SW 1271 (cell line): ENCODE measurements at places on chromosomes 4 and X.

DNA sequence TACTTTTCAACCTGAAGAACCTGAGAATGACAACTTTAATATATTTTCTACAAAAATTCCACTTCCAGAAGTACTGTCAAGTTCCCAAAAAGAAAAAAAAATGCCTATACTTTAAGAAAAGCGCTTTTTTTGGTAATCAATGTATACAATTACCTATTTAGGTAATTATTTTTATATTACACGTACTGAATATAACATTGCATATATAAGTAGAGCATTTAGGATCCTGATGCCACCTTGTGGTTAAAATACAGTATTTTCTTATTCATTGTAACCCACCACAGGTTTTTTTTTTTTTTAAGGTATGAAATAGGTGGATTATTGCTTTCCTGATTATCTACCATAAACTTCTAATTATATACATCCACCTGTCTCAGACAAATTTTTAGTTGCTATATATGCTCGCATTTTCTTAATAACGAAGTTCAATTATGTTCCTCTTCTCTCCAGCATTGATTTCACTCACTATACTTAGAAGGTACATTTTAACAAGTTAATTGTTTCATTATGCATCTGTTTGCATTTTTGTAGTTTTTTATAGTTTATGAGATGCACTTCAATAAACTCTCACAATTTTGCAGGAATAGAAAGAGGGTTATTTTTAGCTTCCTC lies 5.2 kb downstream of the MAP9 start:
- DNase-seq, result no peak

DNA sequence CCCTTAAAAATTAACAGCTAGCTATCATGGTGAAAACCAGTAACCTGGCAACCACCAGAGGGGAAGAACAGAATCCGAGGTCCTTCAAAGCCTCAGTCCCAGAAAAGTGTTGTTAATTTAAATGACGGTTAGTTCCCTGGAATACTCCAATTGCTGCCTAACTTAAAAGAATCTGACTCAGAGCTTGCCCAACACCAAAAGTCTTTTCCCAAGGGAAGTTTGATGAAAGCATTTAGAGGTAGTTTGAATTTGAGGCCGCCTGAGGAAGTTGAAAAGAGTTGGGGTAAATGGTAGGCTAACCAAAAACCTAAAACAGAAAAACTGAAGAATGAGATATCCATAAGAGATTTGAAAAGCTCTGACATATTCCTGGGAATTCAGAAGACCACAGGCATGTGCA lies 46.6 kb downstream of the IL13RA2 start:
- no peak for DNase-seq

DNA sequence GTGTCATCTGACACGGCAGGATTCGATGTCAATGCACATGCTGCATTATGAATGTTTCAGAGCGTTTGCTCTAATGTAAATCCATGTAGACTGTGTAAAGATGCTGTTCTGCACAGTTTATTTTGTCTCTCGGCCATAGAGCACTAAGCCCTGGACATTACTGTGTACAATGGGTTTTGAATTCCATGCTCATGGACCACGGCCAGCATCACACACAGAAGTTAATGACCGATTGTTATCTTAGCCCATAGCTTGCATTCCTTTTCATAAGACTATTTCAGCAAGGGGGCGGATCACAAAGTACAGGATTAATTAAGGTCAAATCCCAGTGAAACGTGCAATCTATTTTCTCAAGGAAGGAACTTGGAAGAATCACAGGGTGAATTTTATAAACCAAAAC lies 286.1 kb upstream of the TENM3 start:
- DNase-seq, result no peak

DNA sequence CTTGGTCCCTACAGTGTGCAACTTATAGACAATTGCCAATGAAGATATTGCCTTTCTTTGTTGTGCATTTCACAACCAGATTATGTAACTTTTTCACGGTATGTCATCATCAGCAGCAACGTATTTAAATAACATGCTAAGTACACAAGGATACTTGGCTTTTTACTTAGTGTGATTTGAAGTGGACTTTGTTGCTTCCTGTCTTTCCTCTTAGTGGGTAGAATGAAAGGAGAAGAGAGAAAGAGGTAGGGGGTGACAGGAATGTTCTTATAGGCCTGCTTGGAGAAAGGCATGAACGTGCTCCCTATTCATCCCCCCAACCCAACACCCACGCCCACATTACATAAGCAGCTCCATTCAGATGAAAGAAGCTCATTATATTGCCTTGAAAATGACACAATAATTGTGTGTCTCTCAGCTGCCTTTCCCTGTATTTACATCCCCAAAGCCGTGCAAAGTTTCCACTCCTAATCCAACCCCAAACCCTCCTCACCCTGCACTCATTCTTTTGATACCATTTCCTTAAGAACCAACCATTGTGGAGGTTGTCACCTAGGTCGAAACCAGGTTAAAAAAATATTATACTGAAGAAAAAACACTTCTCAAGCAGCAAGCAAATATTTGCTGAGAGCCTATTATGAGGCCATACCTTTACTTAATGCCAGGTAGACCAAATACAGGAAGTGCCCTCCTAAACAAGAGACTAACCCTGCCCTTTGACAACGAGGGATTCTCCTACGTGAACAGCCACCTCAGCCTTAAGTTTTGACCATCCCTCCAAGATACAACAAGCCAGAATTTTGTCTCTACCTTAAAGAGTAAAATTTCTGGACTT lies 25.2 kb upstream of the GK start:
- no peak for DNase-seq

GRCh38 chr4:48299560-48299959 lies 29.9 kb upstream of the TEC start:
- no peak for DNase-seq

DNA sequence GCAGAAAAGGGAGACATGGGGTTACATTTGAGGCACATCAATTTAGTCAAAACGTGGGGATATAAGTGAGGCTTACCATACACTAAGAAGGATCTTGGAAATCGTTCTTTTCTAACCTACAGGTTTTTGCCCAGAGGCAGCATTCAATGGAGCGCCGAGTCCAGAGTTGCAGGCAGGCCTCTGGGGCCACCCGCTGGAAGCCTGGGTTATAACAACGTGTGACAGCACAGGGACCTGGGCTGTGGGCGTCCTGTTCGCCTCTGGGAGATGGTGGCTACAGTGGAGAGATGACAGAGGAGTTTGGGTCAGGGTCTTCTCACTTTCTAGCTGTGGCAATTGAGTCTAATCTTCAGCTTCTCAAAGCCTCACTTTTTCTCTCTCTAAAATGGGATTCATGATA lies 53.9 kb downstream of the ENPP6 start:
- peak; percentile 7 for DNase-seq

DNA sequence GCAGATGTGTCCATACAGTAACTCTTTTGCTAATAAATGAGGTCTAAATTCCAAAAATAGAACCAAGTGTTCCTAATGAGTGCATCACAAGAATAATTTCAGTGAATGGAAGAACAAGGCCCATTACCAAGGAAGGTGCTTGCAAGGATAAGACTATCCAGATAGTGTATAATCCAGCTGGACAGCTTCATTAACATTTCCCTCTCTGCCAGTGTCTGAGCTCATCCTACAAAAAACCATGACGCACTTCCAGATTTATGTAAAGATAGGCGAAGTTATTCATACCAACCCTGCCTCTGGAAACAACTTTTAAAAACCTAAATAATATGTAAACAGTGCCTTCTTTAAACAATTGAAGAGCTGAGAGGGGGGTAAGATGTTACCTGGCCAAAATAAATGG lies 177.9 kb upstream of the STK26 start:
- DNase-seq, result no peak

GRCh38 chr4:44479731-44480130 lies 31.1 kb upstream of the KCTD8 start:
- no peak for DNase-seq
